ENCODE measurements at places on chromosomes 2 and 18. TPM values are rescaled to one million over a fixed set of nuclear protein-coding genes. Genes with fewer than 3 reads are reported as not detected.

Gene INPP5D
- total RNA-seq: 0.72 TPM

Gene MGAT4A
- total RNA-seq: 2.5 TPM

Gene CREB1
- 25.5 TPM for total RNA-seq

Gene EEF1B2
- total RNA-seq: 568 TPM

Gene CLHC1
- 9.3 TPM for total RNA-seq

Gene AQP12A
- total RNA-seq: not detected

Gene LMAN2L
- 10.6 TPM for total RNA-seq

Gene SERPINB4
- total RNA-seq: not detected

Gene NEU2
- not detected for total RNA-seq

Gene SLC38A11
- total RNA-seq: not detected

Gene DNER
- total RNA-seq: 0.98 TPM

Measured in A375 (cell line).